WTC11 (cell line): ENCODE measurements at places on chromosomes 7 and 10.

DNA sequence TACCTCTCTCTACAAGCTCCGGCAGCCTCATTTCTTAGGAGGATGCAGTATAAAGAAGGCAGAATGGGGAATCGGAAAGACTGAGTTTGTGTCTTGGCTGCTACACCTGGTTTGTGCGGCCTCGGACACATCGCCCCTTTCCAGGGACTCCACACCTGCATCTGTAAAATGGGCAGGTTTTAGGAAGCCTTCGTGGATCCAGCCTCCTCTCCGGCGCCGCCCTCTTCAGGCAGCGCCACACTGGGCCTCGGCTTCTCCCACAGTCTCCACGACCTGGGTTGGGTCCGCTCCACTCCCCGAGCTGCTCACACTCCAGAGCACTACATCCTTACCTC is 341 bp downstream of the GOT1 start:
- H3K36me3 ChIP-seq = no peaks in the 10 kb centered on the region; the same call in 1 of the 2 replicates
- H3K4me1 ChIP-seq = peaks cover 18% of the 10 kb centered on the region
- no peaks in the 10 kb centered on the region for H3K27me3 ChIP-seq
- H3K4me3 ChIP-seq = peak overlapping the region; percentile 99
- H3K27ac ChIP-seq = peak overlapping the region; percentile 92
- no peak for DNase-seq

- no peak overlapping the region for H3K4me3 ChIP-seq
- DNase-seq = no peak
- H3K27me3 ChIP-seq = no peaks in the 10 kb centered on the region; the same call in 1 of the 2 replicates
- H3K27ac ChIP-seq = no peak overlapping the region
- no peaks in the 10 kb centered on the region for H3K4me1 ChIP-seq
Measured at GRCh38 chr10:108439397-108439796, 1274.9 kb upstream of the SORCS1 start.

DNA sequence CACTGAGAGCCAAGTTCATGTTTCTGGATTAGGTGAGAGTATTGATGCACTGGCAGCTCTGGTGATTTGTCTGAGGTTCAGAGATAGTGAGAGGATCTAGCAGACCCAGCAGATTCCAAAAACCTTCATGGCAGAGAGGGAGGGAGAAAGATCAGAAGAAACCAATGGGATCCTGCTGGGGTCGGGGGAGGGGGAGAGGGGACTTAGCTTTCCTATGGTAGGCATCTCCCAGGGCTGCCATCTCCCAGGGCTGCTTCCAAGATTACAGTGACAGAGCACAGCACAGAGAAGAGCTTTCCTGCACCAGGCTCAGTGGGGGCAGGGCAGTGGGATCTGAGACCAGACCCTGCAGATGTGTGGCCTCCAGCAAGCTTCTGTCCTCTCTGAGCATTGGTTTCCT is 76.8 kb upstream of the GDF10 start:
- H3K4me3 ChIP-seq = no peak overlapping the region
- no peaks in the 10 kb centered on the region for H3K27me3 ChIP-seq
- H3K36me3 ChIP-seq = peaks cover 6% of the 10 kb centered on the region
- DNase-seq = no peak
- no peak overlapping the region for H3K27ac ChIP-seq
- peaks cover 9% of the 10 kb centered on the region for H3K4me1 ChIP-seq

DNA sequence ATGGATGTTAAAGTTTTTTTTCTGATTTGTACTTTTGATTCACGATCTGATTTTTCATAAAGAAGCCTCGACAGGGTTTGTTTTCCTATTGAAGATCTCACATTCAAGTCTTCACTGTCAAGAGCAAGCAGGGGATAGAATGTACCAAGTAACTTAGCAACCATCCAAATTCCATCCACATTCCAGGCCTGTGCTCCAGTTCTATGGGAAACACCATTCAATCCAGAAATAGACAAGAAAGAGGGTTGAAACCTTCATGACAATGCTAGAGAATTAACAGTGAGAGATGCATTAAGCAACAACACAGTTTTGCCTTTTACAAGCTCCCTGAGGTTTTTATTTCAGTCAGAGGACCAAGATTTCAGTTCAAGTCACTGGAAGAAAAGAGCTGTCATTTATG is 300.2 kb downstream of the NEBL start:
- peak overlapping the region; percentile 12 for H3K27ac ChIP-seq
- peaks cover 34% of the 10 kb centered on the region for H3K4me1 ChIP-seq
- no peak overlapping the region for H3K4me3 ChIP-seq
- H3K27me3 ChIP-seq = no peaks in the 10 kb centered on the region

- no peaks in the 10 kb centered on the region for H3K4me1 ChIP-seq
- peak; percentile 42 for DNase-seq
- no peaks in the 10 kb centered on the region for H3K36me3 ChIP-seq
- no peak overlapping the region for H3K4me3 ChIP-seq
- H3K27me3 ChIP-seq = peaks cover 3% of the 10 kb centered on the region; the same call in 1 of the 2 replicates
Measured at GRCh38 chr7:42736931-42737330, 174.9 kb downstream of the C7orf25 start.

- H3K4me1 ChIP-seq = peaks cover 27% of the 10 kb centered on the region
- no peaks in the 10 kb centered on the region for H3K27me3 ChIP-seq
- no peaks in the 10 kb centered on the region for H3K36me3 ChIP-seq
- no peak overlapping the region for H3K4me3 ChIP-seq
Measured at GRCh38 chr7:88109612-88110011, 110.2 kb downstream of the SRI start.

- H3K27ac ChIP-seq = no peak overlapping the region
- DNase-seq = no peak
- no peaks in the 10 kb centered on the region for H3K27me3 ChIP-seq
- H3K4me1 ChIP-seq = peaks cover 12% of the 10 kb centered on the region
Measured at GRCh38 chr7:46781901-46782439, 799.9 kb downstream of the TNS3 start.

DNA sequence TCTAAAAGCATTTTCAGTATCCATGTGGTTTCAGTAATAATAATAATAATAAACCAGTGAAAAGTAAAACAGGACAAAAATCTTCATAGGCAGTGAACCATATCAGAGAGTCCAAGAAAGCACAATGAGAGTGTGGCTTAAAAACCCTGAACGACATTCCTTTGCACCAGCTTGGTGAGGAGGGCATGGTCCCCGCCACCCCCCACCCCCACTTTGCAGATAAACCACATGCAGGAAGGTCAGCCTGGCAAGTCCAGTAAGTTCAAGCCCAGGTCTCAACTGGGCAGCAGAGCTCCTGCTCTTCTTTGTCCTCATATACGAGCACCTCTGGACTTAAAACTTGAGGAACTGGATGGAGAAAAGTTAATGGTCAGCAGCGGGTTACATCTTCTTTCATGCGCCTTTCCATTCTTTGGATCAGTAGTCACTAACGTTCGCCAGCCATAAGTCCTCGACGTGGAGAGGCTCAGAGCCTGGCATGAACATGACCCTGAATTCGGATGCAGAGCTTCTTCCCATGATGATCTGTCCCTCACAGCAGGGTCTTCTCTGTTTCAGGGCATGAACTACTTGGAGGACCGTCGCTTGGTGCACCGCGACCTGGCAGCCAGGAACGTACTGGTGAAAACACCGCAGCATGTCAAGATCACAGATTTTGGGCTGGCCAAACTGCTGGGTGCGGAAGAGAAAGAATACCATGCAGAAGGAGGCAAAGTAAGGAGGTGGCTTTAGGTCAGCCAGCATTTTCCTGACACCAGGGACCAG is 172.5 kb downstream of the EGFR start:
- H3K27ac ChIP-seq = peak overlapping the region; percentile 88
- H3K36me3 ChIP-seq = no peaks in the 10 kb centered on the region
- H3K4me1 ChIP-seq = peaks cover 72% of the 10 kb centered on the region

- DNase-seq = no peak
- H3K4me3 ChIP-seq = no peak overlapping the region
- H3K27ac ChIP-seq = no peak overlapping the region; the same call in 1 of the 2 replicates
- no peaks in the 10 kb centered on the region for H3K36me3 ChIP-seq
Measured at GRCh38 chr10:14309593-14309992, 21.1 kb downstream of the FRMD4A start.

GRCh38 chr7:89994483-89994882 is 159.8 kb upstream of the STEAP1 start:
- H3K27ac ChIP-seq = no peak overlapping the region
- no peak for DNase-seq
- peaks cover 74% of the 10 kb centered on the region for H3K27me3 ChIP-seq
- no peaks in the 10 kb centered on the region for H3K36me3 ChIP-seq

DNA sequence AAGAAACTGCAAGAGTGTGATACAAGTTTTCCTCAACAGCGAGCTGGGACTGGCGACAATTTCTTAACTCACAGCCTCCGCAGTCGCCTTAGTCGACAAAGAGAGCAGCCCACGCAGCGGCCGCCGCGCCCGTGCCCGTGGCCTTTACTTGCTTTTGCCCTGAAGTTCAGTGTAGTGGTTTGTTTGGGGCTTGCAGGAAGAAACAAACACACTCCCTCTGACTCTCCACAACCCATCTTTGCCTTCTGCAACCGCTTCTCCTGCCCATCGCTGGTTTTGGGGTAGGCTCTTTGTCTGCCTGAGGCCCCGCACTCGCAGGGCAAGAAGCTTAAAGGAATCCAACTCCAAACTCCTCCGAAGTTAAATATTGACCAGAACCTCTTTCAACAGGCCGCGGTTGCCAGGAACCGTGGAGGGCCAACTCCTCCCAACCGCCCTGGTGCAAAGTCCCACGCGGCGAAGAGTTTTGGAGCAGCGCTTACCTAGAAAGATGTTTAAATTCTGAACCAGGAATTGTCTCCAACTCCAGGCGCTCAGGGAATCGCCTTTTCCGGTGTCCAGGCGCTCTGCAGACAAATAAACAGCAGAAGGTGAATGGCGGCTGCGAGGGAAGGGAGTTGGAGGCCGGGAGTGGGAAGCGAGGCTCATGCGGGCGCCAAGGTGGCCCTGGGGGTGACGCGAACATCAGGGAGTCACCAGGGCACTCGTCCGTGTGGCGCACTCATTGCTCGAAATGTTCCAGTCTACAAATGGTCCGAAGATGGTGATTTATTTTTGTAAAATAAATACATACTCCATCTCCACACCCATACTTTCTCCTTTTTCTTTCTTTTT is 8.3 kb downstream of the HOXA4 start:
- peaks cover 100% of the 10 kb centered on the region for H3K27me3 ChIP-seq
- no peak overlapping the region for H3K4me3 ChIP-seq
- H3K27ac ChIP-seq = no peak overlapping the region
- no peaks in the 10 kb centered on the region for H3K36me3 ChIP-seq
- H3K4me1 ChIP-seq = peaks cover 14% of the 10 kb centered on the region

- DNase-seq = no peak
- H3K4me1 ChIP-seq = peaks cover 4% of the 10 kb centered on the region
- H3K4me3 ChIP-seq = no peak overlapping the region
- H3K36me3 ChIP-seq = no peaks in the 10 kb centered on the region
- H3K27me3 ChIP-seq = peaks cover 27% of the 10 kb centered on the region
Measured at GRCh38 chr10:7672341-7673134, 5.8 kb upstream of the ITIH5 start.

GRCh38 chr7:134827889-134828288 is 48.5 kb downstream of the CALD1 start:
- H3K4me1 ChIP-seq = 0 out of 2 replicates have a peak, but pooled peaks cover 3% of the 10 kb centered on the region
- H3K27ac ChIP-seq = no peak overlapping the region

DNA sequence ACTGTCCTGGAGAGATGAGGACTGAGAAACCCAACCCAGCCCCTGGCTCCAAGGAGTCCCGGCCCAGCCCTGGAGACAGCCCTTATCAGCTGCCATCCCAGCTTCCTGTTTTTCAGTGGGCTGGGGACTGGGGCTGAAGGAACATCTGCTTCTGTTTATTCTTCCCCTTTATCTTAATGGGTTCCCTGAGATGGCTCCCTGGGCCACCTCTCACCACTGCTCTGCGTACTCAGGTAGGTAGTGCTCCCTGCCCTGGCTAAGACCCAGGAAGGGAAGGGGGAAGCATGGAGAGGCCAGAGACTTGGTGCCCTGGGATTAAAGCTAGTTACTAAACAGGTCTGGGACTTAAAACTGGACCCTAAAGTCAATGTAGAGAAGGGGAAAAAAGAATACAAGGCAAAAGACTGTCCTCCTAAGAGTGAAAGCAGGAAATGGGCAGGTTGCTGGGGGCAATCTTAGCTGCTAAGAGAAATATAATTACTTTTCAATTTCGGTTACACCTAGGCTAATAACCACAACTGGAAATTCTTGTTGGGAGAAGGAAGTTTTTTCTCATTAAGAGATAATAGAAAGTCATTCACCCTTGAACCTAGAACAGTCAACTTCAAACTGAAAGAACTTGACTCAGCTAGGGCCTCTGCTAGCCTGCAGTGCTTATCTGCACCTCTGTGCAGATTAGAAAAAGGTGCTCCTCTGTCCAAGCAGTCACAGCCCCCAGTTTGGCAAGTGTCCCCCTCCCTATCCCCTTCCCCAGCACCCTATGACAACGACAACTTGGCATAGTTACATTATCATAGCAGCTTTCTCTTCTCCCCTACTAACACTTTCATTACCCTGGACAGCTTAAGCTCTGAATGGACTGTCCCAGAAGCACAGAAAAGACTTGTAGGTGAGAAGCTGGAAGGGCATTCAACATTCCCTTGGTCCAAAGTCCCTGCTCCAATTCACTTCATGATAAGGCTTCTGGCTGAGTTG is 65.6 kb upstream of the KDM7A start:
- H3K27ac ChIP-seq = peak overlapping the region; percentile 67
- H3K4me1 ChIP-seq = peaks cover 10% of the 10 kb centered on the region
- no peak for DNase-seq
- no peaks in the 10 kb centered on the region for H3K36me3 ChIP-seq
- no peaks in the 10 kb centered on the region for H3K27me3 ChIP-seq

- H3K27me3 ChIP-seq = no peaks in the 10 kb centered on the region; the same call in 1 of the 2 replicates
- no peak overlapping the region for H3K4me3 ChIP-seq
- no peak for DNase-seq
- no peak overlapping the region for H3K27ac ChIP-seq
Measured at GRCh38 chr10:24469993-24470392, 253.7 kb downstream of the ARHGAP21 start.

GRCh38 chr7:511476-512145 is 8.0 kb downstream of the PDGFA start:
- peaks cover 17% of the 10 kb centered on the region; the same call in 1 of the 2 replicates for H3K36me3 ChIP-seq
- DNase-seq = no peak
- peaks cover 34% of the 10 kb centered on the region for H3K4me1 ChIP-seq
- no peak overlapping the region for H3K4me3 ChIP-seq
- H3K27me3 ChIP-seq = no peaks in the 10 kb centered on the region

- H3K4me3 ChIP-seq = no peak overlapping the region
- H3K27me3 ChIP-seq = no peaks in the 10 kb centered on the region; the same call in none of the 2 replicates
- no peak overlapping the region for H3K27ac ChIP-seq
- peaks cover 42% of the 10 kb centered on the region for H3K36me3 ChIP-seq
- no peak for DNase-seq
Measured at GRCh38 chr7:102047-102711, 90.2 kb upstream of the FAM20C start.

- peaks cover 21% of the 10 kb centered on the region for H3K27me3 ChIP-seq
- H3K27ac ChIP-seq = no peak overlapping the region
- H3K4me1 ChIP-seq = peaks cover 11% of the 10 kb centered on the region
- no peak for DNase-seq
- H3K36me3 ChIP-seq = no peaks in the 10 kb centered on the region
Measured at GRCh38 chr7:357531-358209, 67.7 kb downstream of the FOXL3 start.

GRCh38 chr10:110609605-110610004 is 34.5 kb upstream of the RBM20 start:
- DNase-seq = no peak
- H3K4me1 ChIP-seq = peaks cover 22% of the 10 kb centered on the region
- H3K27ac ChIP-seq = peak overlapping the region; percentile 68

- H3K36me3 ChIP-seq = no peaks in the 10 kb centered on the region
- H3K4me3 ChIP-seq = no peak overlapping the region
- H3K4me1 ChIP-seq = peaks cover 17% of the 10 kb centered on the region
- DNase-seq = no peak
- no peaks in the 10 kb centered on the region; the same call in 1 of the 2 replicates for H3K27me3 ChIP-seq
Measured at GRCh38 chr7:30552330-30552729, 42.3 kb upstream of the GARS1 start.
